IMR-90 (cell line): ENCODE measurements at places on chromosomes 2 and 18. TPM values are rescaled to one million over a fixed set of nuclear protein-coding genes. Genes with fewer than 3 reads are reported as not detected.

DNA sequence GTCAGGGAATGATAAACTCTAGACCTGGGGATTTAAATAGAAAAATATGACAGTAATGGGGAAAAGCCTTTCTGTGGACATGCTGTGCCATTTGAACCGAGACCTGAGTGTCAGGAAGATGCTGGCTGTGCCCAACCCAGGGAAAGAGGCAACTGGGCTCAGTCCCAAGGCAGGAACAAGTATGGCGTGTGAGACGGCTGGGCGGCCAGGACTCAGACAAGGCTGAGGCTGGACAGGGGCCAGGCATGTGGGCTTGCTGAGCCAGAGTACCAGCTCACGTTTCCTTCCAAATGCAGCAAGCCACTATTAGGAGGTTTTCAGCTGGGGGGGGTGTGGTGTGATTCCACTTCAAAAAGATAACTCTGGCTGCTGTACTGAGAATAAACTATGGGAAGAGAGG lies 92.4 kb downstream of the INPP5D start:
- peak; percentile 14 for DNase-seq

GRCh38 chr2:211248841-211249240 lies 692.4 kb downstream of the CPS1 start:
- no peak for DNase-seq

GRCh38 chr2:6071519-6071918 lies 379.3 kb downstream of the SOX11 start:
- no peak for DNase-seq

DNA sequence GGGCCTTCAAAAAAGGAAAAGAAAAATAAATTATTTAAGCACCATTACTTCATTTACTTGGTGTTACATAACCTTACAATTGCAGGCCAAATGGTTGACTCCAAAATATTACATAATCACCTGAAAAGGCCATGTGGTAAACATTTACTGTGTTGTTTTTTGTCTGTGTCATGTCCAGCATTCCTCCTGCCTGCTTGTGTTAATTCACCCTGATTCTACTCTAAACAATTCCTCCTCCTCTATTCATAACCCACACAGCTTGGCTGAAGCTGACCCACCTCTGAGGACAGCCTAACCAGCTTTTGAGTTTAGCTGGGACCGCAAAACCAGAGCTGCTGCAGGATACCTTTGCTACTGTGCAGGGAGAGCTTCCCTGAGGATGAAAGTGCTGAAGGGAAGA lies 35.4 kb downstream of the TMX3 start:
- DNase-seq: peak; percentile 56

- DNase-seq: no peak
Measured at GRCh38 chr2:65313126-65313953, 85.7 kb downstream of the ACTR2 start.

DNA sequence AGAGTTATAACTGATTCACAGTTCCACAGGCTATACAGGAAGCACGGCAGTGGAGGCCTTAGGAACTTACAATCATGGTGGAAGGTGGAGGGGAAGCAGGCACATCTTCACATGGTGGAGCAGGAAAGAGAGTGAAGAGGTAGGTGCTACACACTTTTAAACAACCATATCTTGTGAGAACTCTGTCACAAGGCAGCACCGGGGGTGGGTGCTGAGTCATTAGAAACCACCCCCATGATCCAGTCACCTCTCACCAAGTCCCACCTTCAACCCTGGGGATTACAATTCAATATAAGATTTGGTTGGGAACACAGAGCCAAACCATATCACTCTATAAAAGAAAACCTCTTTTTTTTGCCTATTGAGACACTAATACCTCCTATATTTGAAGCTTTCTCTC lies 1108.5 kb upstream of the CDH2 start:
- peak; percentile 4 for DNase-seq

GRCh38 chr2:206203331-206203730 lies 43.6 kb downstream of the EEF1B2 start:
- no peak for DNase-seq

GRCh38 chr2:215697003-215697402 lies 261.1 kb upstream of the FN1 start:
- no peak for DNase-seq

Gene REG1B
- total RNA-seq: not detected in 2 replicates
